ENCODE measurements at places on chromosomes 5 and 9.

DNA sequence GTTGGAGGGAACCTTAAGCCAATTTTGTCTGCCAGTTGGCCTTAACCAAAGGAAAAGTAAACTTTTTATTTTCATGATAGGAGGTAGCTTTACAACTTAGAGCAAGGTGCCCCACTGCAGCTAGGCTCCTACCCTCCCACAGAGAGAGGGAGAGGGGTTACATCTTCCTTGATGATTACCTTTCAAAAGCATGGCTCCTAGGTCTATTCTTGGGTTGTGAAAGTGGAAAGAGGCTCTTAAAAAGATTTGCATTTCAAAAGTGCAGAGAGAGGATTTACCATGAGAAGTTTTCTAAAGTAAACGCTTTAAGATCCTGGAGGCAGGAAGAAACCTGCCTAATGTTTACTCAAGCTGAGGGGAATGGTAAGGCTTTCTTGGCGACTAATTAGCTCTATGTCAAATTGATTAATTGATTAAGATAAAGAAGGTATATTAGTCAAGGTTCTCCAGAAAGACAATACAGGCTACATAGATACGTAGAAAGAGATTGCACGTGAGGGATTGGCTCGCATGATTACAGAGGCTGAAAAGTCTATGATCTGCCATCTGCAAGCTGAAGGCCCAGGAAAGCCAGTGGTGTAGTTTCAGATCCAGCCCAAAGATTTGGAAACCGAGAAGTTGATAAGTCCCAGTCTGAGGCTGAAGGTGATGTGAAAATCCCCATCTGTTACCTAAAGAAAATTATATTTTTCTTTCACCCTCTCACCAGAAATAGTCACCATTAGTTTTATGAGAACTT lies 333.8 kb upstream of the CTNND2 start:
- no peak for DNase-seq

DNA sequence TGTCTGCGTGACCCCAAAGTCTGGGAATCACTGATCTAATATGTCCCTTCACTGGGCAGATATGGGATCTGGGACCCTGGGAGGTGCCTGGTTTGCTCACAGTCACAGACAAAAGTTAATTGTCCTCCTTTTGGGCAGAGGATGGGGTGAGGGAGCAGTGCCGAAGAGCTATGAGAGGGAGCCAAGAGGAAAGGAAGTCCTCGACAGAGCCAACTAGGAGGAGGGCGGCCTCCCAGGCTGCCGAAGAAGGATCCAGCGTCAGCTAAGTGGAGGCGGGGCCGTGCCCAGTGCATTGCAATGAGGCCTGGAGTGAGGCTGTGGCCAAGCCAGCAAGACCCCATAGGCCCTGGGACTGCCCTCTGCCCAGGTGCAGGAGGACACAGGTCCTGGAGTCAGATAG lies 11.4 kb downstream of the AIF1L start:
- no peak for DNase-seq

DNA sequence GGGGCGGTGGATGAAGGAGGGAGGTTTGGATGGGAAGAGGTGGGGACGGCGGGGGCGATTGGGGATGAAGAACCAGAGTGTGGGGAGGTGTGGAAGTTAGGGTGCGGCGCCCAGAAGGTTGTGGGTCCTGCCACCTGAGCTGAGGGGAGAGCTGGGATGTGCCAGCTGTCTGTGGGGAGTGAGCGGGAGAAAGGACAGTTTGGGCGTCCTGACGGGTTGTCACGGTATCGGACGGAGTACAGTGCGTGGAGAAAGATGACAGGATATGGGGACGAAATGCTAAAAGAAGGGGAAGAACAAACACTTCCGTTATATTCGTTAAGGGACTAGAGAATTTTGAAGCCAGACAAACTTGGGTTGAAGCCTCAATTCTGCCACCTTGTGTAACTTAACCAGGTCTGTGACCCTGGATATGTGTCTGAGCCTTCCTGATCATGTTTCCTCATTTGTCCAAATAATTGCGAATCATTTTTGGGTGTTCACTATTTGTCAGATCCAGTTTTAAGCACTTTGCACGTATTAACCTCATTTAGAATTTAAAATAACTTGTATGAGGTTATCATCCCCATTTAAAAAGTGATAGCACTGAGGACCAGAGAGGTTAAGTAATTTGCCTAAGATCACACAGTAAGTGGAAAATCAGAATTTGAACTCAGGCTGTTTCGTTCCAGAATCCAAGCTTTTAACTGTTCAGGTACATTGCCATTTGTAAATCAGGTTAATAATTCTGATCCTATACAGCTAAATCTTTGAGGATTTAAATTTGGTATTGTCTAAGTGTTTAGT lies 689 bp downstream of the CNTRL start:
- DNase-seq = no peak

GRCh38 chr9:89881431-89881830 lies 276.6 kb downstream of the GADD45G start:
- no peak for DNase-seq
